ENCODE measurements at places on chromosomes 11 and 22. TPM values are rescaled to one million over a fixed set of nuclear protein-coding genes. Genes with fewer than 3 reads are reported as not detected.

GRCh38 chr11:100739666-100740065 lies 52.6 kb downstream of the ARHGAP42 start:
- DNase-seq, result peak; percentile 64

GRCh38 chr11:128915149-128915521 lies 24.0 kb downstream of the KCNJ5 start:
- DNase-seq, result no peak

GRCh38 chr22:50276143-50276542 lies 6.0 kb upstream of the MAPK11 start:
- DNase-seq, result no peak

DNA sequence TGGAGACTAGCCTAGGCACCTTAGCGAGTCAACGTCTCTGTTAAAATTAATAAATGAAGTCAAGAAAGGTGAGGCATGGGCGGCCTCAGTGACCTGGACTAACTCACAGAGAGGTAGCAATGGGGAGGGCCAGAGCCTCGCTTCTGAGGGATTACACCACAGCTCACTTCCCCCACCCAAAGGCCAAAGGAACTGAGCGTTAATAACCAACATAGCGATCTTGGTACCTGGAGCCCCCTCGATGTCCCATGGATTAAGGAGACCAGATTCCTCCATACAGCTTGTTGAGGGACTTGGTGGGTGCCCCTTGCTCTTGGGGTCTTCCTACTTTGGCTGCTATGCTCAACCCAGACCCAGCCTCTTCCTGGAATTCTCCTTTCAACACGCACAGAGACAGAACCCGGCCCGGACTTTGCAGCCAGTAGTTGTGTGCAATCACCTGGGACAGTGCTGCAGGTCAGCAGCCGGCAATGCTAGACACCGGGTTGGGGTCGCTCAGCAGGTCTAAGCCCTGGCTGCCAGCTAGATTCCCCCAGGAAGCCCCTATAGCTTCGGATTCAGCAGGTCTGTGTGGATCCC lies 70.6 kb downstream of the BCR start:
- DNase-seq, result no peak

DNA sequence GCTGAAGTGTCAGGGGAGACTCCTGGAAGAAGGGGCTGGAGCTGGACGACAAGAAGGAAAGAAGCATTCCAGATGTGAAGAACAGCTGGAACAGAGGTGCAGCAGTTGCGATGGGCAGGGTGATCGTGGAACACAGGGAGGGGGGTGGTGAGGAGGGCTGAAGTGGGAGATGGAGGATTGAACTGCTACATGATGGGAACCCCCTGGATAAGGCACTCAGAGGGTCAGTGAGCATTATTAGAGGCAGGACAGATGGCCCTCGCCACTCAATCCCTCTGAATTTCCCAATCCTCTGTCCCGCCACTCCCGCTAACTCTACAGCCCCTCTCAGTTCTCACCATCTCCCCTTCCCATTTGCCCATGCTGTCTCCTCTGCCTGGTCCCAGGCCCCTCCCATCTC lies 14.0 kb downstream of the SERPINH1 start:
- no peak for DNase-seq

DNA sequence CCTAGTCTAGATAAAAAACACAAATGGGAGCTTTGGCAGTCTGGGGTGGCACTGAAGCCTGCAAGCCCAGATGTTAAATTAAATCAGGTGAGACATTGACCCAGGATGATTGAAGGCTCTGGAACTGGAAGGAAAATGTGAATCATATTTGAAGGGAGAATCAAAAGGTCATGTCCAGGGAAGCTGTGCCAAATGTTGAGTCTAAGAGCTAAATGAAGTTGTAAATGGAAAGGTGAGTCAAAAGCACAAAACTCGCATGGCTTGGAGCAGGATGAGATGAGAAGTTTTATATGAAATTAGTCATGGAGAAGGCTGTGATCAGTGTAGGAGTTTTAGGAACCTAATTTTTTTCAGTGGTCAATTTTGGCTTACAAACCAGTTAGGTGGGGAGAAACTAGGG lies 301.1 kb downstream of the BLID start:
- no peak for DNase-seq

DNA sequence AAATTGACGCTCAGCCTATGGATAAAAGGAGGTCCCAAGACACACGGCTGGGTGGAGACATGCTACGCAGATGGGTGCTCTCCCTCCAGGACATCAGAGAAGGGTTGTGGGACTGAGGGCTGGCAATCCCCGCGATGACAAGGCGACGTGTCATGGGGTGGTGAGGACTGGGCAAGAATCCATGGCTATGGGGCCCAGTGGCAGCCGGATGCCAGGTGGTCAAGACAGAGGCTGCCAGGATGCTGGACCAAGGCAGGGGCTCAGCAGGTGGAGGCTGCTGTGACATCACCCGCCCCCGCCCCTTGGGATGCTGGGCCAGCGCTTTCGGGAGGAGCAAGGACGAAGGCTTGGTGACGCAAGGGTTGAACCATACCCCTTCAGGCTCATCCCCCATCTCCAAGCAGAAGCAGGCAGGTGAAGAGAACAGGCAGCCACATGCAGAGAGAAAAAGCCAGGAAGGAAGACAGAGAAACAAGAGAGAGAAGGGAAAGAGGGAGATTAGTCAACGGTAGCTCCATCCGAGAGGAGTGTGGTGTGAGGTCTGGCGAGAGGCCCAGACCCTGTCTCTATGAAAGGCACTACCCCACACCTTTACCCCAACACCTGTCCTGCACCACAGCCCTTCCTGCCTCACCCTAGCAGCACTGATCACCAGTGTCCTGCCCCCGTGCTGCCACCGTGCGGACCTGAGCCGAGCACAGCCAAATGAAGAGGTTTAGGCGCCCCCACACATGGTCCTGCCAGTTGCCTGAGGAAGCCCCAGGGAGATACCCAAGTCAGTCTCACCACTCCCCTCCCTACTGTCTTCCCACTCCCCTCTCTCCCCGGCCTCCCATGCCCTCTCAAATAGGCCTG lies 24.1 kb upstream of the RASL10A start:
- DNase-seq, result no peak

GRCh38 chr11:14058061-14058460 lies 95.5 kb downstream of the SPON1 start:
- no peak for DNase-seq

GRCh38 chr11:70504246-70505020 lies 106.1 kb downstream of the CTTN start:
- DNase-seq, result no peak

DNA sequence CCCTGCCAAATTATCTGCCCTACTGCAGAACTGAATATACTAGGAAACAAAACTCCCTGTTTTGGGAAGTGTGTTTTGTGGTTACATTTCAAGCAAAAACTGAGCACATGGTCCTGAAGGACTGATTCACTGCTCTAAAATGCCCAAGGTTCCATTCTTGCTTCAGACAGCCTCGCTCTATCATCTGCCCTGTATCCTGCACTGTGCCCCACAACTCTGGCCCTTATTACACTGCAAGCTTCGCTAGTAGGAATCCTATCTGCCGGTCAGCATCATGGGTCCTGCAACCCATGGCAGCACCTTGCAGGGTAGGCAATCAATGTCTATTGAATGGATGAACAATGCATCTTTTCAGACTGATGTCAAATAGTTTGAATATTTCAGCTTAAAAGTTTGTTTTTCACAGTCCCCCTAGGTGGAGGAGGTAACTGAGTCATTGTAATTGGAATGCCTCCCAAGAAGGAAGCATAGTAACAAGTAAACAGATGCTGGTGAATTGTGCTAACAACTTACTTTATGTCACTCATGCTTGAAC lies 21.3 kb downstream of the LAYN start:
- DNase-seq, result peak; percentile 39

DNA sequence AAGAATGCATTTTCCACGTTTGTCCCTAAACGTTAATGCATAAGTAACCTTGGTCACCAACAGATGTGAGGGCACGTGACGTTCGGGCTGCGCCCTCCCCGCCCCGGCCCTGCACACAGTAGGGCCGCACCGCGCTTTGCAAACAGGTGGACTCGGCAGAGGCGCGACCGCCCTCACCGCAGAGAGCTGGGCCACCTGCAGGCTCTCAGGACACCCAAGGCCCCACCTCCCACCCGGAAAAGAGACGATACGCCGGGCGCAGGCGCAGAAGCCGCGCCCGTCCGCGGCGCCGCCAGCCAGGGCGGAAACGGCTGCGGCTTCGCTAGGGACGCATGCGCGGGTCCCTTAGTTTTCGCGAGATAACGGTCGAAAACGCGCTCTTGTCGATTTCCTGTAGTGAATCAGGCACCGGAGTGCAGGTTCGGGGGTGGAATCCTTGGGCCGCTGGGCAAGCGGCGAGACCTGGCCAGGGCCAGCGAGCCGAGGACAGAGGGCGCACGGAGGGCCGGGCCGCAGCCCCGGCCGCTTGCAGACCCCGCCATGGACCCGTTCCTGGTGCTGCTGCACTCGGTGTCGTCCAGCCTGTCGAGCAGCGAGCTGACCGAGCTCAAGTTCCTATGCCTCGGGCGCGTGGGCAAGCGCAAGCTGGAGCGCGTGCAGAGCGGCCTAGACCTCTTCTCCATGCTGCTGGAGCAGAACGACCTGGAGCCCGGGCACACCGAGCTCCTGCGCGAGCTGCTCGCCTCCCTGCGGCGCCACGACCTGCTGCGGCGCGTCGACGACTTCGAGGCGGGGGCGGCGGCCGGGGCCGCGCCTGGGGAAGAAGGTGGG lies at the start of gene FADD:
FADD (plus strand) TSS at position 377 of the 831 bp plus-strand sequence; CDS start at position 541, 164 bp downstream.
- peak; percentile 88 for DNase-seq

GRCh38 chr11:17473071-17473744 lies 3.4 kb downstream of the ABCC8 start:
- no peak for DNase-seq

DNA sequence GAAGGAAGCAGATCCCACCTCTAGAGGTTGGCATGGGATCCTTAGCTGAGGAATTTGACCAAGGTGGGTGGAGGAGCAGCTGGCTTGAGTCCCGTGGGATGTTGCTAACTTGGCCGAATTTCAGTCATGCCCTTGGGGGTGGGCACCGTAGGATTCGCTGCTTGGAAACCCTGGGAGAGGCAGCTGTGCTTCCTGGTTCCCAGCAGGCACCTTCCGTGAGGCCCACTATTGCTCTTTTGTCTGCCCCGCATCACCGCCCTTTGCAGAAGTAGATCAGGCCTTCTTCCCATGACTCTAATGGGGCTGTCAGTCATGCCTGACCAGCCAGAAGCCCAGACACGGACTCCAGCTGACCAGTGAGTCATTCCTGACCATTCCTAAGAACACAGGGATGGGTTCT lies 292.3 kb upstream of the SYN3 start:
- DNase-seq, result no peak

- no peak for DNase-seq
Measured at GRCh38 chr11:121514432-121515334, 61.9 kb upstream of the SORL1-AS1 start.

DNA sequence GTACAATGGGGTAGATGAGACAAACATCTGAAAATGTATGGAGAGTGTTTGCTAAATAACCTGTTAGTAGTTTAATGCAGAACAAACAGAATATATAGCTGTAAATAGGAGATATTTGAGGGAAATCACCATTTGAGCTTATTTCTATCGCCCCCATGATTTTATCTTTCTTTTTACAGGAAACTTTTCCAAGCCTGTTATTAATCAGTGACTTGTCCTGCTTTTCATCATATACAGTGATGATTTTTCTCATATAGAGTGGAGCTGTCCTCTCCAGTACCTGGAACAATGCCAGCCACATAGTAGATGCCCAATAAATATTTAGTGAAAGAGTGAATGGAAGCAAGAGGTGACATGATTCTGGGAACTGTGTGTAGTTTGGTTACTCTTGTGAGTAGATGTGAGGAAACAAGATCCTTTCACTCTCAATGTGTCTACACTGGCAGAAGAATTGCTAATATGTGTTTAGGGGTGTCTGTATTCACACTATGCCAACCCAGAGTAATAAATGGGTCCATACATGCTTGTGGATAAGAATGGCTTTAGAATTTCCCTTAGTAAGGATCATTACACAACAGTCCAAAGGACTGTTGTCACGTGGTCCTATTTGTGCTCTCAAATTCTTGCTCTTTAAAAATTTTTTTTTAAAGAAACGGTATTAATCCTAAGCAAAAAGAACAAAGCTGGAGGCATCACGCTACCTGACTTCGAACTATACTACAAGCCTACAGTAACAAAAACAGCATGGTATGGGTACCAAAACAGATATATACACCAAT lies 2.3 kb upstream of the PTS start:
- no peak for DNase-seq

DNA sequence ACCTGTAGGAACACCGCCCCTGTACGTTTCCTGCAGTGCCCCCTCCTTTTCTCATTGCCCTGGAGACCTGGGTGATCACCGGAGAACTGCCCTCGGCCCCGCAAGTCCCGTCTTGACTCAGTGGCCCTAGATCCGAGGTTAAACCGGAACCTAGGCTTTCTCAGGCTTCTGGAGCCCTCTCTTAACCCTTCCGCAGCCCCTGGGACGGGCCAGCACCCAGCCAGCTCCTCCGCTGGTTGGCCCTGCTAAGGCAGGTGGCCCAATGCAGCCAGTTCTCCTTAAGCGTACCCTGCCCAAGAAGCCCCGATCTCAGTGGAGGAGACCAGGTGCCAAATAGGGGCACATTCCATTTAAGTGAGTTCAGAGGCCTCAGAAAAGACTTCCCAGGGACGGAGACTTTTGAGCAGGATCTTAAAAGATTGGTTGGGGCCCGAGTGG lies 776 bp downstream of the NLRX1 start:
- DNase-seq, result no peak

DNA sequence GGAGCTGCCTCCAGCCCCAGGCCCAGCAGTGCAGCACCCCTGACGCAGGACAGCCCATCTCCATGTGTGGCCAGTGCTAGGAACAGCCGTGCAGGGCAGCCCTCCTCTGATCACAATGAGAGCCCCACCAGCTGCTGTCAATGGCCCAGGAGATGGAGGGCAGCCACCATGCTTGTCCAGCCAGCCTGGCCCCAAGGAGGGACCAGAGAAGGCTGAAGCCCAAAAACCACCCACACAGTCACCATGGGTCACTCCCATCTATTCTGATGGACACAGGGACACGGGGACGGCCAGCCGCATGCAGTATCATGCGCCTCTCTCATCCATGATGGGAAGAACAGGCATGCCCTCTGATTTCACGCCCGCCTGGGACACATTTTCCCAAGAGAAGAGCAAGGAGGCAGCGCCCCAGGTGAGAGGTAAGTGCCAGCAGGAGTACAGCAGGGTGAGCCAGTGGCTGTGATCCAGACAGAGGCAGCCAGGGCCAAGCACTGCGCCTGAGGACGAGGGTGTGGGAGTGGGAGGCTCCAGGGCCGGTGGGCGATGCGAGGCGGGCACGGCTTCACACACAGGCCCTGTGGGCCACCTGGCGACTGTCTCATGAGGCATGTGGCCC lies 33.6 kb upstream of the GNB1L start:
- DNase-seq, result no peak

The GRM5 gene
- total RNA-seq, result 0.03 TPM

The FLRT1 gene
- 0.51 TPM for total RNA-seq

The RCE1 gene
- 43.7 TPM for total RNA-seq

The APOA4 gene
- not detected for total RNA-seq

The TEX54 gene
- not detected for total RNA-seq
